ENCODE measurements at places on chromosomes 2 and 18.

- DNase-seq, result no peak
- no peaks in the 10 kb centered on the region for H3K4me1 ChIP-seq
- no peak overlapping the region for H3K4me3 ChIP-seq
- H3K36me3 ChIP-seq, result no peaks in the 10 kb centered on the region
- no peak overlapping the region for H3K27ac ChIP-seq
These were observed 67.4 kb upstream of the MSH6 start for GRCh38 chr2:47715552-47715951.

- no peak overlapping the region for H3K27ac ChIP-seq
- no peaks in the 10 kb centered on the region for H3K27me3 ChIP-seq
- peaks cover 30% of the 10 kb centered on the region for H3K4me1 ChIP-seq
- DNase-seq, result peak; percentile 74
These were observed 103.6 kb upstream of the SMAD2 start for GRCh38 chr18:48033790-48034650.

DNA sequence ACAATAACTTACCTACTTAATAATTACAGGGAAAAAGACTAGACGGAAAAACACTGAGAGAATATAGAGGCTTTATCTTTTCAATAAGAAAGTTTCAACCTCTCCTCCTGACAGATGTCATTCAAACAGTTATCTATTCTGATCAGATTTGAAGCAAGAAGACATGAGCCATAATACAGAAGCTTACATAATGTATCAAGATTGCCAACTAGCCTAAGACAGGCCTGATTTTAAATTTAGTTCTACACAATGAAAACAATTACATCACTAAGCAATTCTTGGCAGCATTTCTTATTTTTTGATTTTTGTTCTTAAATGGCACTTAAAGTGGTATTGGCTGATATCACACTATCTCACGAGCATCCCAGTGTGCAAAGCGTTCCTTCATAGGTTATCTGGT lies 41.6 kb downstream of the GPR155 start:
- no peak overlapping the region for H3K27ac ChIP-seq
- peaks cover 4% of the 10 kb centered on the region for H3K4me1 ChIP-seq
- no peaks in the 10 kb centered on the region for H3K27me3 ChIP-seq
- peaks cover 37% of the 10 kb centered on the region for H3K36me3 ChIP-seq
- H3K4me3 ChIP-seq, result no peak overlapping the region

DNA sequence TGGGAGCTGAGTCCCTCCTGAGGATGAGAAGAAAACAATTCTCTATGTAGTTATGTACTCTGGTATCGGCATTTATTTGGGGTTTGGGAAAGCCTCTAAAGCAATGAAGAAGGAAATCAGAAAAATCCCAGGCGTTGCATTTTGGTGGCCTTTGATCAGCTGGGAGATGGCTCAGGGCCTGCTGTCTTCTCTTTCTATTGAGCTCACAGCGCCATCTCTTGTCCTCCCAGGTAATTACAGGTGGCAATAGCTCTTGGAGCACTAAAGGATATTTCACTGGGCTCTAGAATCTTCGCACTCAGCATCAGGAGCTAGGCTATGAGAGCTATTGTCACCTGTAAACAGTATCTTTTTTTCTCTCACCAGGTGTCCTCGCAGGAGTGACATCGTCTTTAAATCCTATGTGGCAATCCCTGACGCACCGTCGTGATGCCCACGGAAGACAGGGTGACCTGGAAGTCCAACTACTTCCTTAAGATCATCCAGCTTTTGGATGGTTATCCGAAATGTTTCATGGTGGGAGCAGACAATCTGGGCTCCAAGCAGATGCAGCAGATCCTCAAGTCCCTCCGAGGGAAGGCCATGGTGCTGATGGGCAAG lies 76.1 kb upstream of the PMAIP1 start:
- H3K4me3 ChIP-seq, result no peak overlapping the region
- DNase-seq, result peak; percentile 82
- H3K36me3 ChIP-seq, result no peaks in the 10 kb centered on the region
- no peaks in the 10 kb centered on the region for H3K4me1 ChIP-seq

DNA sequence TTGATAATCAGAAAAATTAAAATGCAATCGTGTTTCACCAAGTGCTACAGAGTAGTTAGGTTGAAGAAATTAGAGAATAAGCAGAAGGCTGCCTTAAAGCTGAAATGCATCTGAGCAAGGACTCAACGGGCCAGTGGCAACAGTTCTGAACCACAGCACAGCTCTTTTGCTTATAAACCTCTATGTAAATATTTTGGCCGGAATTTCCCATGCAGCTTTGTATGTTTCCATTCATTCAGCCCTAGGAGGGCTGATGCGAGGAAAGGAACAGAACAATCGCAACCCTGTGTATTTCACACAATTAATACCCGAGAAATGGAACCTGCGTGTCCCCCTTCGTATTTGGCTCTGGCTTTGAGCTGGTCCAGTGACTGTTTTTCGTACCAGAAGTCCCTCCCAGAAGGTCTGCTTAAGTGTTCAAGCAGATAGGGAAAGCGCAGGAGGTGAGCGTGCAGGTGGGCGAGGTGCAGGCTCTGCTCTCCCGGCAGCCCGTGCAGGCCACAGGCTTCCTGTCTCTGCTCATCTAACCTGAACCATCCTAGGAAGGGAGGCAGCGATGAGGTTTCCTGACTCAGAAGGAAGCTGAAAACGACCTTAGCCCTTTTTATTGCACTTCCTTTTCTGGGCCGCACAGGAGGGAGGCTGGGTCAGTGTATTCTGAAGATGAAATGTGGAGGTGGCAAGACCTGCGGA lies 67.3 kb downstream of the ASB1 start:
- H3K27me3 ChIP-seq, result peaks cover 4% of the 10 kb centered on the region
- no peak overlapping the region for H3K27ac ChIP-seq
- no peaks in the 10 kb centered on the region for H3K4me1 ChIP-seq
- DNase-seq, result no peak

- DNase-seq, result no peak
- H3K27me3 ChIP-seq, result no peaks in the 10 kb centered on the region
- no peaks in the 10 kb centered on the region for H3K4me1 ChIP-seq
- no peak overlapping the region for H3K27ac ChIP-seq
- H3K4me3 ChIP-seq, result no peak overlapping the region
These were observed 61.3 kb upstream of the BZW1 start for GRCh38 chr2:200750323-200750910.

DNA sequence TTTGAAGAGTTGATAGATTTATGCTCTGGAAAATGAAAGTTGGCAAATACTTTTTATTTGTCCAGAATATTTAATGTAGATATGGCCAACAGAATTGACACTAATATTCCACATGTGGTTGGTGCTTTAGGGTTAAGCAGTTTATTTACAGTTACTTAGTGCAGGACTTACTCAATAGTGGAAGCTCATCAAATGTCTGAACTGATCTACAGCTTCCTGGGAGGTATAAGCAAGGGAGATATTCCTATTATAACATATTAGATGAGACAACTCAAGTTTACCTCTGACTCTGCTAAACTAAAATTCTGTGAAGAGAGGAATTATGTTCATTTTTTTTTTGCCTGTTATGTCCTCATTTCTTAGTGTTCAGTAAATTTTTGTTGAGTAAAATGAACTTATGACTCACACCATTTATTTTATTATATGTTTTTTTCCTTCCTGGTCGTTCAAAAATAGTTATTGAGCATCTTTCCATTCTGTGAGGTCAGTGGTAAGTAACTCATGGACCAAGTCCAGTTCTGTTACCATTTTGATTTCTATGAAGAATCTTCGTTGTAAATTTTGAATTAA lies 13.6 kb downstream of the ABI2 start:
- no peak for DNase-seq
- no peaks in the 10 kb centered on the region for H3K36me3 ChIP-seq
- H3K4me1 ChIP-seq, result peaks cover 8% of the 10 kb centered on the region
- H3K27me3 ChIP-seq, result no peaks in the 10 kb centered on the region
- no peak overlapping the region for H3K27ac ChIP-seq
- H3K4me3 ChIP-seq, result no peak overlapping the region

DNA sequence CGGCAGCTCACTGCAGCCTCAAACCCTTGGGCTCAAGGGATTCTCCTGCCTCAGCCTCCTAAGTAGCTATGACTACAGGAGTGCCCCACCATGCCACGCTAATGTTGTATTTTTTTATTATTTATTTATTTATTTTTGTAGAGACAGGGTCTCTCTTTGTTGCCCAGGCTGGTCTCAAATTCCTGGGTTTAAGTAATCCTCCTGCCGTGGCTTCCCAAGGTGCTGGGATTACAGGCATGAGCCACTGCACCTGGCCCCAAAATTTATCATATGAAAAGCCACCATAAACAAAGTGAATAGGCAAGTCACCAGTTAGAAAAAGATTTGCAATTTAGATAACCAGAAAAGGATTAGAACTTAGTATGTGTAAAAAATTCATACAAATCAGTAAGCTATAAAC lies 138.6 kb upstream of the NCK2 start:
- H3K4me1 ChIP-seq, result peaks cover 18% of the 10 kb centered on the region
- no peak overlapping the region for H3K27ac ChIP-seq
- H3K27me3 ChIP-seq, result no peaks in the 10 kb centered on the region
- no peak for DNase-seq
- H3K36me3 ChIP-seq, result no peaks in the 10 kb centered on the region

GRCh38 chr18:10912790-10913545 lies 236.4 kb downstream of the PIEZO2 start:
- no peak for DNase-seq
- no peak overlapping the region for H3K4me3 ChIP-seq
- H3K36me3 ChIP-seq, result no peaks in the 10 kb centered on the region
- H3K27ac ChIP-seq, result peak overlapping the region; percentile 4
- no peaks in the 10 kb centered on the region for H3K27me3 ChIP-seq

- H3K27ac ChIP-seq, result no peak overlapping the region
- no peaks in the 10 kb centered on the region for H3K36me3 ChIP-seq
- H3K27me3 ChIP-seq, result no peaks in the 10 kb centered on the region
- H3K4me1 ChIP-seq, result no peaks in the 10 kb centered on the region
- no peak for DNase-seq
- no peak overlapping the region for H3K4me3 ChIP-seq
These were observed 541.5 kb upstream of the NETO1 start for GRCh38 chr18:73409242-73409641.

- no peak overlapping the region for H3K27ac ChIP-seq
- no peaks in the 10 kb centered on the region for H3K27me3 ChIP-seq
- no peaks in the 10 kb centered on the region for H3K4me1 ChIP-seq
- DNase-seq, result no peak
- H3K36me3 ChIP-seq, result no peaks in the 10 kb centered on the region
These were observed 156.1 kb upstream of the VRK2 start for GRCh38 chr2:57890464-57890863.

GRCh38 chr2:208990716-208991115 lies 433.1 kb upstream of the MAP2 start:
- H3K27ac ChIP-seq, result no peak overlapping the region
- DNase-seq, result no peak
- H3K36me3 ChIP-seq, result no peaks in the 10 kb centered on the region
- no peak overlapping the region for H3K4me3 ChIP-seq

DNA sequence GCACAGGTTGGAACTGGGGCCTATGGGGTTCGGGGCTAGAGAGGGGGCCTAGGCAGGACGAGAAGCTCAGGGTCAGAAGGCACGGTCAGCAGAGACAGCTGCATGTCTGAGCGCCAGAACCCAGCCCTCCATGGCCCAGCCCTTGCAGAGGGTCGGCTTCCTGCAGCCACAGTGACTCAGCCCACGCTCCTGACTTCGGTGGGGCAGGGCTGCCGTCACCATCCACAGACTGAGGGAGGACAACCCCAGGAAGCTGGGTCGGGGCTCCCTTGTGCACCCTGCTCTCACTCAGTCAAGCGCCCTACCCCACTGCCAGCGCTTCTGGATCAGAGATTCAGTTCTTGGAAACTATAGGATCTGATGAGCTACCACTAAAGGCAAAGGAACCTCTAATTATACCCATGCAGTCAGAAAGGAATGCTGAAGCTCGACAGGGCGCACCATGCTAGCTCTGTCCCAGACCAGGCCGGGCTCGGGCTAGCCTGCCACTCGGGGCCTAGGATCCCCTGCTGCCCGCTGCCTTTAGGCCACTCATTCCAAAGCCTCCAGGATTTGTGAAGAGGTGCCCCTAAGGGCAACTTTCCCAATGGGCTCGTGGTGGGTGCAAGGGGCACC lies 3.0 kb downstream of the ACTR1B start:
- H3K27me3 ChIP-seq, result no peaks in the 10 kb centered on the region
- no peak overlapping the region for H3K4me3 ChIP-seq
- H3K36me3 ChIP-seq, result peaks cover 48% of the 10 kb centered on the region
- peaks cover 36% of the 10 kb centered on the region for H3K4me1 ChIP-seq

DNA sequence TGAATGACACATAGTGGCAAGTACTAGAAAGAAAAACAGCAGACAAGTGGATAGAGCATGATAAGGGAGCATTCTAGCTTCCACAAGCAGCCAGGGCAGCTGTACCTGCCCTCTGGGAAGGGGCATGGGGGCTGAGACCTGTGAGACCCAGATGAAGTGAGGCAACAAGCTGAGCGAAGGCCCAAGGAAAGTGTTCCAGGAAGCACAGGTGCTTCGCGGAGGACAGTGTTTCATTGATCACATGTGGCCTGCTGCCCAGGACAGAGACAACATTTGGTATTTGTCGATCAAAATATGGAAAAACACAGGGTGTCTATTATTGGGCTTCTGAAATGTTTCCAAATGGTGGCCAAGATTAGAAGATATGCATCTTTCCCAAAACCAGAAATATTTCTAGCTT lies 149.1 kb downstream of the ZNF516 start:
- no peaks in the 10 kb centered on the region for H3K27me3 ChIP-seq
- H3K36me3 ChIP-seq, result no peaks in the 10 kb centered on the region
- DNase-seq, result no peak
- peaks cover 11% of the 10 kb centered on the region for H3K4me1 ChIP-seq
- no peak overlapping the region for H3K27ac ChIP-seq

DNA sequence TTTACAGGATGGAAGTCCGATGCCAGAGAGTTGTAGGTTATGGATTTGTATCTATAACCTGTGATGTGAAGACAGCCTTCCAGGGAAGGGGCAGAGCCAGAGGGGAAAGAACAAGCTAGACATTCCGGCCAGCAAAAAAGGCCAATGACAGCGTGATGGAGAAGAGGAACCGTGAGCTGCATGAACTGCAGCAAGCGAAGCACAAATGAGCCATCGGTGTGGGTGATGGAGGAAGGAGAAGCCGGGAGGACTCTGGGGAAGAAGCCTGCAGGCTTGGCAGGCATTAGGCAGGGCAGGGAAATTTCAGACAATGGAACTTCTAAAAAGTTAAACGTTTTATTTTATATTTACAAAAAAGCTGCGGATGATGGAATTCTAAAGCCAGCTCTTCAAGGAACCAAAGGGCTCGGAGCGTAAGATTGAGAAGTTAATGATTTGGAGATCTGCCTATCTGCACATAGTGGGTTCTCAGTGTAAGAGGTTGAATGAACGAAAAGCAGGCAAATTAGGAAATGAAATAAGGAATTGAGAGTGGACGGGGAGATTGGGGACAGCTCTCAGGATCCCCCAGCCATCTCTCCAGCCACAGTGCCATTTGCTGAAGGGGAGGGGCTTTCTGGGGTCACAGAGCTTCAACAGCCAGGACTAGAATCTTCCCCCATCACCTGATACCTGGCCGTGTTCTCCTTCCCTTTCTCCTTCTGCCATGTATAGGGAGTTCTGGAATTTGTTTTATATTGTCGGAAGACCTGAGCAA lies 28.4 kb downstream of the NGEF start:
- no peak overlapping the region for H3K4me3 ChIP-seq
- DNase-seq, result peak; percentile 18
- peaks cover 35% of the 10 kb centered on the region for H3K4me1 ChIP-seq
- peaks cover 8% of the 10 kb centered on the region for H3K27me3 ChIP-seq

DNA sequence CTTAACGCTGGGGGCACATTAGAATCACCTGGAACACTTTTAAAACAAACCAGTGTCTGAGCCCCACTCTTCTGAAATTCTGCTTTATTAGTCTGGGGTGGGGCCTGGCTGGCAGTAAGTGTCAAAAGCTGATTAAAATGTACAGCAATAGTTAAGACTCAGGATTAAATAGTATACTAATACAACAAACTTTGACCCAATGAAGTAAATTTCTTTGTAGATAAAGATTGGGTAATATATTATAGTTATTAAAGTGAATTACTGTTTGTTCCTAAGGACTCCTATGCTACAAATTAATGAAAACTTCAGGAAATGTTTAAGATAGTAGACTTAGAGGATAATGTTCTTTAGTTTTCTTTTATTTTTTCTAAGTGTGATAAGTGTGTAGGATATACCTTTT lies 160.9 kb downstream of the FAM124B start:
- H3K4me1 ChIP-seq, result no peaks in the 10 kb centered on the region
- no peak overlapping the region for H3K27ac ChIP-seq
- no peaks in the 10 kb centered on the region for H3K27me3 ChIP-seq
